Stimulated activated memory B cell treated with anti-CD40 and anti-IgM and Interleukin-4, amounts not matched to agents 10 μg/mL and 1 μg/mL and 100 μg/mL, for 72 hours (primary cell): ENCODE measurements at places on chromosomes 7 and 10.
A peak's percentile ranks its signal among the peaks of the same experiment; 100 is the strongest.

DNA sequence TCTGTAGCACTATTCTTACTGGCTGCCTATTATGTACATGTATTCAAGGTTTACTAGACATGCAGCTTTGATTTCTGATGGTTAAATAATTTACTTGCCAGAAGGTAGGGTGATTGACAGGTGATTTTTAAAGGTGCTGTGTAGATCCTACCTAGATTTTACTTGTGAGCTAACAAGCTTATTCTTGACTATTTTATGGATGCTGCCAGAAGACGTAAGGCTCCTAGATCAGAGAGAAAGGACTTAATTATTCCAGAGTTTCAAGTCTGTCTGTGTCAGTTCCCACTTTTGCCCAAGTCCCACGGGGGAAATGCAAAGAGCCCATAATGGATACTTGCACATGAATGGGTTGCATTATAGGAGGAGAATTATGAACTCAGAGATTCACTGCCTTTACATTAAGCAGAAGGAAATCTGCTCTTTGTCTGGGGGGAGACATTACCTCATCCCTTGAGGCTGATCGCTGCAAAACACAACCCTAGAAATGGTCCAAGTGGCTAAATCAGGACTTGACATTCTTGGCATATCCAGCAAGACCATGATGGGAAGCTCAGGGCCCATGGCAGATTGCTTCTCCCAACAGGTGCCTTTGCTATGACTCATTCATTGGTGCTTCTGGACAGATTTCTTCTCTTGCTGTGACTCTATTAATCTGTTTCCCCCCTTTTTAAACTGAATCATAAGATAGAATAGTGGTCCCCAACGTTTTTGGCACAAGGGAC lies 32.1 kb downstream of the GPR158 start:
- no peak for ATAC-seq

GRCh38 chr10:116915340-116915739 lies 66.0 kb downstream of the ENO4 start:
- ATAC-seq = no peak

DNA sequence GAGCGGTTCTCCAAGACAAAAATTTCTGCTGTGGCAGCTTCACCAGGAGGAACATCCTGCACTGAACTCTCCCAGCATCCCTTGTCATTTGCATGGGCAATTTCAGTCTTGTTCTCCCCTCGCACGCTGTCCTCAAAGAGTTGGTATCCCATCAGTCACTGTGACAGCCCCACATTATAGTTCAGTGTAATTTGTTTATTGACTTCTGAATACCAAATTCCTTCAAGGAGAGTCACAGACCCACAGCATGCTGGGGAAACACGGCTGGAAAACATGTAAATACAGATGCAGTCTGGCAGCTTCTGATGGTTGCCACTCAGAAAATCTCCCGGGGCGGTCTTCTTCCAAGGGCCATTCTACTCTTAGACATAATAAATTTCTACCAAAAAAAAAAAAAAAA lies 151.0 kb upstream of the NEBL start:
- no peak for ATAC-seq

- ATAC-seq = no peak
Observed at GRCh38 chr10:4792381-4792780, 33.6 kb upstream of the AKR1E2 start.

- ATAC-seq = no peak
Observed at GRCh38 chr10:121771966-121772365, 155.9 kb downstream of the ATE1 start.

DNA sequence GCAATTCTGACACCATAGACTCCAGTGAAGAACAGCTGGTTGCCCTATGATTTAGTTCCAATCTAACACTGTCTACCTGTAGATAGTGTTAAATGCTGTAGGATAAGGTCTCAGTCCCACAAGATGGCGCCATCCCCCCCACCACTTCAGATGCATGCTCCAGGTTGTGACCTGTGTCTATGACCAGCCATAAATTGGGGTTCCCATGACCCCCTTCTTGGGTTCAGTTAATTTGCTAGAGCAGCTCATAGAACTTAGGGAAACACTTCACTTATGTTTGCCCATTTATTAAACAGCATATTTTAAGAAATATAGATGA lies 13.1 kb downstream of the CCSER2 start:
- ATAC-seq = no peak

DNA sequence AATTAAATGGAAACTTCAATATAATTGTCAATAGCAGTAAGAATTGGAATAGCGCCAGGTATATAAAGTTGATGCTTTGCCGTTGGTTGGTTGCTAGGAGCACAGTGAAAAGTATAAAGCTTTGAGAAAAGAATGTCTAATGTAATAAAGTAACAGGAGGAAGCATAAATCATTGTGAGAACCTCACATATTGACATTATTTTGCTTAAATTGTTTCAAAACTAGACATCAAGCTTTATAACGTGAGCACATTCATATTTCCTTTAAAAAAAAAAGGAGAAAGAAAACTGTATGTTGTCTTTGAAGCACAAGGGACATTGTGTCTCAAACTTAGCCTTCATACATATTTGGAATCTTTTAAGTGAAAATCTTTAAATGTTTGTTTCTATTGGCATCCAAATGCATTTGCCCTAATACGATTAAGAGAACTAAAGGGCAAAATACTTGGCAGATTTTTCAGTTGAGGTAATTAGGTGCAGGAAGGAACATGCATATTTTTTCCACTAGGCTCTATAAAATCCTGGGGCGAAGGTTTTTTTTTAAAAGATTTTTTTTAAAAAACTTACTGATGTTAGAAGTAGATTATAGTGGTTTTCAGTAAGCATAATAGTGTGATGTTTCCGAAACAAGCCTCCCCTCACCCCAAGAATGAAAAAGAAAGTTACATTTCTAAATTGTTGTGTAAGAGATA lies 92.4 kb downstream of the ARID5B start:
- no peak for ATAC-seq

GRCh38 chr10:104260775-104261115 lies 6.1 kb downstream of the GSTO1 start:
- peak; percentile 56 for ATAC-seq
